Activated T-cell treated with anti-CD3 and anti-CD28 coated beads, Interleukin-2, amount 50 U/mL, for 48 hours (primary cell): ENCODE measurements at places on chromosomes 2 and 18.

DNA sequence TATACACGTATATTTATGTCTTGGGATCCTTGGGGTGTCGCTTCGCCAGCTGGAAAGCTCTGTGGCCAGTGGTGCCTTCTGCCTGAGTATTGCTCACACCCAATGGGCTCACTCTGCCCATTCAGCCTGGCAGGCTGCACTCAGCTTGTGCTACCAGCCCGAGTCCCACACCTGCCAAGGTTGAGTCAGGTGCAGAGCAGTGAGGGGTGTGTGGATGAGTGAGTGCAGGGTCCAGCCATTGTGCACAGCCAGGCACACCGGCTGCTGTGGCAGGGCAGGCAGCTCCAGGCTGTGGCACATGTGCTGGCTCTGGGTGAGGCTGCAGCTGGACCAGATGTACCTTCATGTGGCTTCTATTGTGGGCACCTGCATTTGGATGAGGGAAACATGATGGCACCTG is 496.9 kb upstream of the LINC00305 start:
- DNase-seq = no peak

DNA sequence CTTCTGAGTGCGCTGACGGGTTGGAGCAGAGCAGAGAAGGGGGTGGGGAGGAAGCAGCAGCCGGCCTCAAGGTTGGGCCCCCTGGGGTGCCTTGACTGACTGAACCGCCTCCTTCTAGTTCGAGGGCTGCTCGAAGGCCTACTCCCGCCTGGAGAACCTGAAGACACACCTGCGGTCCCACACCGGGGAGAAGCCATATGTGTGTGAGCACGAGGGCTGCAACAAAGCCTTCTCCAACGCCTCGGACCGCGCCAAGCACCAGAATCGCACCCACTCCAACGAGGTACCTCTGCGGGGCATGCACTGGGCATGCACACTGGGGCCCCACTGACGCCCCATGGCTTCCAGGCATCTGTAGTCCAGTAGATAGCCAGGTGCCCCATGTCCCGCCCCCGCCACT is 246.9 kb downstream of the GLI2 start:
- no peak for DNase-seq

DNA sequence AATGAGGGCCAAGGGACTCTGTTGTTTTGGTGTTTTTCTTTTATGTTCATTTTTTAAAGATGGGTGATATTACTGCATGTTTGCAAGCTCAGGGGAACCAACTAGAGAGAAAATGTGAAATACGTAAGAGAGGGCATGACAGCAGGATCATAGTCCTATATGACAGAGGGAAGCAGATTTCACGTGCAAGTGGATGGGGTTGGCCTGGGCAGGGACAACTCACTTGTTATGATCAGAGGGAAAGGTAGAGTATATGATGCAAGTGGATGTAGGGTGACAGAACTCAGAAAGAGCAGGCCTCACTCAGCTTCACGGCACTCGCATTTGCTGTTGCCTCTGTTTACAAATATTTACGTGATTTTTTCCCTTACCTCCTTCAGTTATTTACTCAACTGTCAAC is 67.0 kb downstream of the OLA1 start:
- no peak for DNase-seq

DNA sequence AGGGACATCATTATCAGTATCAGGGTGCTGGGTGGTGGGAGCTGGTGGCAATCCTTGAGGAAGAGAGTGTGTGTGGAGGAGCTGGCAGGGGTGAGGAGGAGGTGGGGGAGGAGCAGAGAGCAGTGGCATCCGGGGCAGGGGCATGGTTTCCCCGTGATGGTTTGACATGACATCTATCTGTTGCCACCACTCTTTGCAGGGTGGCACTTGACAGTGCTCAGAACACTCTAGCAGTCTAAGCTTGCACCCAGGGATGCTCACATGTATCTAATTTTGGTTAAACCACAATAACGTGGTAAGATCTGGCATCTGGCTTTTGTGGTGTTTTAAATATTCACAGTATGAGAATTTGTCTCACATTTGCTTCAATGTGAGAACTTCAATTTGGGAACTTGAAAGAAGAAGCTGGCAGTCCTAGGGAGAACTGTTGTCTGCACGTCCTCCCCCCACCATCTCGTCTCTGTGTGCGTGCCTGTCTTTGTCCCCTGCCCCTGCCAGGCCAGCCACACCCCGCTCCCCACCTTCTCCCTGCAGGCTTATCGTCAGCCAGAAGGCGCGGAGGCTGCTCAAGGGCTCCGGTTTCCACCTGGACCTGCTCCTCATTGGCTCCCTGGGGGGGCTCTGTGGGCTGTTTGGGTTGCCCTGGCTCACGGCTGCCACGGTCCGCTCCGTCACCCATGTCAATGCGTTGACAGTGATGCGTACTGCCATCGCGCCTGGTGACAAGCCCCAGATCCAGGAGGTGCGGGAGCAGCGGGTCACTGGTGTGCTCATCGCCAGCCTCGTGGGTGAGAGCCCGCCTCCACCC is 11.7 kb downstream of the SLC4A3 start:
- no peak for DNase-seq

GRCh38 chr2:113876503-113877387 is 13.1 kb upstream of the ACTR3 start:
- DNase-seq = peak; percentile 83

GRCh38 chr18:49038423-49038822 is 87.7 kb upstream of the SMAD7 start:
- no peak for DNase-seq
